ENCODE measurements at places on chromosomes 7 and 10.
A peak's percentile ranks its signal among the peaks of the same experiment; 100 is the strongest.

- DNase-seq, result peak; percentile 85
These were observed 6.8 kb upstream of the LAT2 start for GRCh38 chr7:74202841-74203556.

DNA sequence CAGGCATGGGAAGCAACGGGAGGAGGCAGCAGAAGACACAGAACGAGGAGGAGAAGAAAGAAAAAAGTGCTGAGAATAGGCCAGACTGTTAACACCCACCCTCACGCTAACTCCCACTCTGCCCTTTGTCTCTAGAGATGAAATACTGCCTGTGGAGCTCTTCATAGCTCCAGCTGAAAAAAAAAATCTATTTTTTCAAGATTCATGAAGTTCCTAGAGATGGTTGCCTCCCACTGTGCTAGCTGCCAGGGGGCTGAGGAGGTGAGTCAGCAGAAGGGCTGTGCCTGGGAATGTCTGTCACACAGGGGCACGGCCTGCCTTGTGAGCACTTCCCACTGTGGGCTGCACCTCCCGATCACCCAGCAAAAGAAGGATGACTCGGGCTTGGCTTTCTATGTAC lies 144.5 kb downstream of the RNF216 start:
- peak; percentile 71 for DNase-seq

DNA sequence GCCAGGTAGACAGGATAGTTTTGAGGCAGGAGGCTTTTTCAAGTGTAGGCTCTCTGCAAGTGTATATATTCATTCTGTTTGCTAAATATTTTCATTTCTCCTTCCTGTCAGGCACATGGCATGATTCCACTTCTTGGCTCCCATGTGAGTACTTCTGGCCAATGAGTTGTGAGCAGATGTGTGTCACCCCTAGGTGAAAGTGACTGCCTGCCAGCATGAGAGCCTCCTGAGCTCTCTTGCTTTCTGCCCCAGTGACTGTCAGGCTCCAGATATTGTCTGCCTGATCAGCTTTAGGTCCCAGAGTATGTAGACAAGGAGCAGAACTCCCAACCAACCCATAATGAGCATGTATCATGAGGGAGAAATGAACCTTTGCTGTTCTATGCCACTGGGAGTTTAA lies 257.6 kb upstream of the NPY start:
- no peak for DNase-seq

GRCh38 chr10:114499630-114500190 lies 95.4 kb upstream of the AFAP1L2 start:
- DNase-seq, result peak; percentile 90

DNA sequence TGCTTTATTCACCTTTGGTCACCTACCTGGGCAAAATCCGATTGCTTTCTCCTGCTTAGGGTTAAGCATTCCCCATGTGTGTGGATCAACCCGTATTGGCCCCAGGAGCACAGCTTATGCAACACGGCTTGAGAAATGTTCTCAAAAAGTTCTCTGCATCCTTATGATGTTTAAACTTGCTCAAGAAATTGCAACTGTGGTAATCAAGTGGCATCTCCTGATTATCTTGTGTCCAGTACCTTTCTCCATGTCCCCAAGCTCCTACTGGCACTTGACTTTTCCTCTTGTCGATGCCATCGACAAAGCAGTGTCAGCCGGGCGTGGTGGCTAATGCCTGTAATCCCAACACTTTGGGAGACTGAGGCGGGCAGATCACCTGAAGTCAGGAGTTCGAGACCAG lies 4.7 kb upstream of the PKD2L1 start:
- DNase-seq, result no peak
